ENCODE measurements at places on chromosomes 1 and 21.

- DNase-seq = no peak
Observed at GRCh38 chr1:91070298-91070697, 48.5 kb upstream of the ZNF644 start.

- no peak for DNase-seq
Observed at GRCh38 chr1:95222629-95223028, 11.4 kb upstream of the RWDD3 start.

GRCh38 chr1:92998821-92999220 is 37.6 kb upstream of the DIPK1A start:
- no peak for DNase-seq

DNA sequence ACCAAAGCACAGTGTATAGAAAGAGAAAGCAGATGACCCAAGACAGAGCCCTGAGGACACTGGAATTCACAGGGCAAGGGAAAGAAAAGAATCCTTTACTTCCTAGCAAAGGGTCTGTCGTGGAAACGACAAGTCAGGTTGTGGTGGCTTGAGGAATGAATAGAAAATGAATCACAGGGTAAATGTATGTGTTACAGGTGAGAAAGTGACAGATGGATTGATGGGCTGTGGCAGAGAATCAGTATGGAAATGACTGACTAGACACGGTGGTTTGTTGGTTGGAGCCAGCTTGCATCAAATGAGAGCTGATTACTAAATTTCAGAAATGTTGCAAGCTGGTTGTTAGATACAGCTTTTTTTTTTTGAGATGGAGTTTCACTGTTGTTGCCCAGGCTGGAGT is 46.9 kb downstream of the PTP4A2 start:
- no peak for DNase-seq

- no peak for DNase-seq
Observed at GRCh38 chr1:96598416-96599168, 123.0 kb upstream of the PTBP2 start.

All from NCI-H2081 treated with DMSO at 0.1 percent for 48 hours (cell line).